ENCODE measurements at places on chromosomes 2 and 18.

- no peak for DNase-seq
Observed at GRCh38 chr2:203327582-203327900, 653 bp upstream of the ABI2 start.

- no peak for DNase-seq
Observed at GRCh38 chr2:207372483-207372882, 157.3 kb upstream of the CREB1 start.

DNA sequence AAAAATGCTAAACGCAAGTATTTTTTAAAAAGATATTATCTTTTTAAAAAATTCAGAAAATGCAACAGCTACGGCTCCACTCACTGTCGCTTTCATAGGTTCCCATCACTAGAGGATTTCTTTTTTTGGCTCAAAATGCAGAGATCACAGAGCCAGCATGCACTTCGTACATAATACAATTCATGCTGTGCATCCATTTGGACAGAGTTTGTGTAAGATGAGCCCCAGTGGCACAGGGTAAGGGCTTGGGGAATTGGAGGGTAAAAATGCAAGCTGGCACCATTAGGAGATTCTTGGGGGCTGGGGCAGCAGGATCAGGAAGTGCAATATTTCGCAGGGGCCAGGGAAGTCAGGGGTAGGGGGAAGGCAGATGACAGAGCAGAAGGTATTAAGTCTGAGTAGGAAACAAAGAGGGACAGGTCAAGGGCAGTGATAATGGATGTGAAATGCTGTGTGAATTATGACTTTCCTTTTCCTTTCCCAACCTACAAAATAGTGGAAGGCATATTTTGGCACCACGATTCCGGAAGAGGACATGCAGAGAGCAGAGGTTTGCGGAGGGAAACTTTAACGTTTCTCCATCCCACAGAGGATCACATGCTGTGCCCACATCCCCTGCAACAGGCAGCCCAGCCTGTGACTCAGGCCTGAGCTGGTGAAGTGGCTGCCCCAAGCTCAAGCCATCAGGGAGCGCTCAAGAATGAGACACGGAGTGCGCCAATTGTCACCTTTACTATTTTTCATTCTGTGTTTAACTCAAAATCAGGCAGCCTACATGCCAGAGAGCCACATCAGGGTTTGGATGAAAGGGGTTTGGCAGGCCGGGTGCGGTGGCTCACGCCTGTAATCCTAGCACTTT lies 4.7 kb downstream of the CAPG start:
- peak; percentile 38 for DNase-seq

DNA sequence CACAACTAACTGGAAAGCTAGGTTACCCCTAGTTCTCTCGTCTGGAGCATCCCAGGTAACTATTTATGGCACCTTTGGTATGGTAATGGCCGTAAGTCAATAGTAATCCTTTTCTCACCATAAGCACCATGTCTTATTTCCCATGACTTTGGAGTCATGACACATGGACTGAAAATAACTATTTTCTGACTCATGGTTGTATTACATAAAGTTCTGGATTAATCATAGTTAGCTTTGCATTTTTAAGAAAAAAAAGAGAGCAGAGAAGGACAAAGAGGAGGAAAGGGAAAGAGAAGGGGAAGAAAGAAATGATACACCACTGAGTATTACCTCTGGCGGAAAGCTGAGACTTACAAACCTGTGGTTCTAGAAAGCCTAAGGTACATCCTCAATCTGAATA lies 99.3 kb downstream of the BIN1 start:
- DNase-seq, result no peak

- no peak for DNase-seq
Observed at GRCh38 chr2:122681626-122682025, 926.2 kb downstream of the TSN start.

DNA sequence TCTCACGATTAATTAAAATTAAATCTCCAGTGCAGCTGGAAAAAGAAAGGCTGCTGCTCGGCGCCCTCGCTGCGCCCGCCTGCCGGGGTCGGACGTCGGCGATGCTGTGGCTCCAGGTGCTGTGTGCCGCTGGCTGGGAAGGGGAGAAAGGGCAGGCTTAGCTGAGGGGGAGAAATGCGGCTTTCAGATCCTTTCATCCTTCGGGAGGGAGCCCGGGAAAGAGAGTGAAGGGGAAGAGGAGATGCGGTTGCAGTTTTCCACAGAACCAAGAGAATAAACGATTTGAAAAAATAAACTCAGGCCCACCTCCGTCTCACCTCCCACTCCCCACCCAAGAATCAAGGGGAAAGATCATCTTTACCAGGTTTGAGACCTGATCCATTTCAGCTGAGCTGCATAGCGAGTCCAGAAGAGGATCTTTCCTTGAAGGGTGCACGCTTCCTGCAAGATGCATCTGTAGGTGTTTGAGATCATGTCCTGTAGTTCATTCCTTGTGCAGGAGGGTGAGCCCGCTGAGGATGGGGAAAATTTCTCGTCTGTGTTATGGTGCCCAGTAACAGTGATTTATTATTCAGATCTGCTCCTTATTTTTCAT lies 495 bp downstream of the TMEM169 start:
- no peak for DNase-seq

GRCh38 chr2:160334028-160334741 lies 134.1 kb upstream of the ITGB6 start:
- DNase-seq, result no peak

DNA sequence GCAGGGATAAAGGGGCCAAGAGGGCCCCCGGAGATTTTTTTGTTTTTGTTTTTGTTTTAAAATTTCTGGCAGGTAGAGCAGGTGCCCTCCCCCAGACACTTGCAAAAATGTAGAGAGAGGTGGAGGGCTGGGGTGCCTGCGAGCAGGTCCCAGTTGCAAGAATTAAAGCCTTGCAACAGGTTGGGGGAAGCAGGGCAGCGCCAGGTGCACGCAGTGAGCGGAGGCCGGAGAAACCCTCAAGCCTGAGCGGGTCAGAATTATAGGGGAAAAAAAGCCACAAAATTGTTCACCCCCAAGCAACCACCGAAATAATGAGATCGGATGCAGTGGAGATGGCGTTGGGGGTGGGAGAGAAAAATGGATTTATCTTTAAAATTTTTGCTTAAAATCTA lies 527 bp downstream of the IGFBP5 start:
- DNase-seq, result no peak

GRCh38 chr2:37323176-37323780 lies 1.4 kb downstream of the PRKD3 start:
- DNase-seq, result no peak

GRCh38 chr2:58182527-58182926 lies 58.6 kb downstream of the FANCL start:
- no peak for DNase-seq

GRCh38 chr2:10229462-10230099 lies 73.1 kb upstream of the HPCAL1 start:
- no peak for DNase-seq

DNA sequence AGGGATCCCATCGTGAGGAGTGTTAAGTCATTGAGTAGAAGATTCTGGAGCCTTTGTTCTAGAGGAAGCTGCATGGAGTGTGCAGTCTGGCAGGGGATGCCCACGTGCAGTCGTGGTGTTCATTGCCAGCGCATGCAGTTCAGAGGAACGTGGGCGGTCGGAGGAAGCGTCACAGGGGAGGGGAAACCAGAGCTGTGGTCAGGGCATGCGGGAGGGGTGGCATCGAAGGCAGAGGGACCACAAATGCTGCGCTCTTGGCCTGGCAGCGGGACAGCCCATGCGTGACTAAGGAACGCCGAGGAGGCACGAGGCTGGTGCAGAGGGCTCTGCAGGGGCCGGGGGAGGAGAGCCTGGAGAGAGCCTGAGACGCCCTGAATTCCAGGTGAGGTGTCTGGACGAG lies 141.1 kb downstream of the KLHL29 start:
- no peak for DNase-seq

DNA sequence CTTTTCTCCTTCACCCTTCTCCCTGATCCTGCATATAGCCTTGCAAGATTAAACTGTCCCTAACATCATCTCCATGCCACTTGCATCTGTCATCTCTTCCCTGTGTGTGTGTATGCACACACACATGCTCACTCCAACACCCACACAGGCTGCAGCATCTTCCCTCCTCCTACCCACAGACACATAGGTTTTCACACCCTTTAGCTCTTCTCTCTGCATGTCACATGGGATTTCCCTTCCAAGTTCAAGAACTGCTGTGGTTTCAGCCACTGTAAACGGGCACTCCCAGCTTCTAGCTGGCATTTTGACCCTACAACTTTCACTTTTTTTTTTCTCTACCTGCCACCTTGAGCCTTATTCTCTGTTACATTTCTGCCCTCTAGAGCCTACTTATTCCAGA lies 6.4 kb downstream of the CELF4 start:
- DNase-seq, result no peak

- DNase-seq, result no peak
Observed at GRCh38 chr2:100018341-100019193, 123.8 kb downstream of the AFF3 start.

- DNase-seq, result no peak
Observed at GRCh38 chr2:189599245-189599644, 18.7 kb upstream of the SLC40A1 start.

DNA sequence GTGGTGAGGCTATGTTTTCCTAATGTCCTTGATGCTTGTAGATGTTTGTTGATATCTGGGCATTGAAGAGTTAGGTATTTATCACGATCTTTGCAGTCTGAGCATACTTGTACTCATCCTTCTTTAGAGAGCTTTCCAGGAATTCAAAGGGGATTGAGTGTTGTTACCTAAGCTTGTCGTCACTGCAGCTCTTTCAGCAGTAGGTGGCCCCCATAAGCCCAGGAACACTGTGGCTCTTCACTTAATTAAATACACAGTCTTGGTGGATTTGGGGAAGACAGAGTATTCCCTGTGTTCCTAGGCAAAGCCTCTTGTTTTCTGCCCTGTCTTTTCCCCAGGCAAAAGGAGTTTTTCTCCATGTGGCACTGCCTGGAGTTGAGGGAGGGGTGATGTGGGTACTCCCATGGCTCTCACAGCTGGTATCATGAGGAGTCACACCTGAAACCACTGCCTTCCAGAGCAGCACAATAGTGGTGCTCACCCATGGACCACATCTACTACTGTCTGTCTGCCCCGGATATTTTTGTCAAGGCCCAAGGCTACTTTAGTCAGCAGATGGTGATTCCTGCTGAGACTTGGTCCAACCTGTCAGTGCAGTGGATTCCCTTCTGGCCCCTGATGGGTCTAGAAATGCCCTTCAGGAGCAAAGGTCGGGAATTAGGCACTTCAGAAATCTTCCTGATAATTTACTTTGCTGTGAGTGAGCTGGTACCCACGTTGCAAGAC lies 95.7 kb downstream of the GALNT13 start:
- no peak for DNase-seq

GRCh38 chr2:169038338-169038757 lies 7.2 kb upstream of the ABCB11 start:
- DNase-seq, result no peak

GRCh38 chr2:181231151-181231550 lies 226.0 kb upstream of the ITGA4 start:
- DNase-seq, result no peak

- no peak for DNase-seq
Observed at GRCh38 chr2:213733893-213734292, 449.6 kb downstream of the SPAG16 start.

- DNase-seq, result no peak
Observed at GRCh38 chr2:200679127-200679526, 93.3 kb downstream of the AOX1 start.
